ENCODE measurements at places on chromosomes 1 and 21. TPM values are rescaled to one million over a fixed set of nuclear protein-coding genes. Genes with fewer than 3 reads are reported as not detected.

HUNK gene
- total RNA-seq, result 0.07 TPM

ANP32E gene
- total RNA-seq, result 28.7 TPM

ACTN2 gene
- total RNA-seq, result not detected

TIAM1 gene
- total RNA-seq, result 19.3 TPM

IFI44 gene
- 2.8 TPM for total RNA-seq

MAP3K21 gene
- total RNA-seq, result 10.6 TPM

DRAXIN gene
- total RNA-seq, result not detected

LCE1E gene
- 0.37 TPM for total RNA-seq

TNFRSF8 gene
- total RNA-seq, result not detected

BRINP3 gene
- not detected for total RNA-seq

NPPB gene
- not detected for total RNA-seq

OR2T1 gene
- not detected for total RNA-seq

ZSCAN20 gene
- total RNA-seq, result 3.1 TPM

S100A2 gene
- total RNA-seq, result 5,324 TPM

KRTAP6-3 gene
- total RNA-seq, result not detected

TMPRSS15 gene
- not detected for total RNA-seq

OLFML2B gene
- not detected for total RNA-seq

CR1L gene
- not detected for total RNA-seq

KCND3 gene
- under 0.01 TPM for total RNA-seq

SLC16A4 gene
- total RNA-seq, result 2.8 TPM

OTUD3 gene
- total RNA-seq, result 2.1 TPM

SEMA4A gene
- 7.6 TPM for total RNA-seq

Data from airway epithelial cell (primary cell).